Neural progenitor cell (in vitro differentiated cells): ENCODE measurements at places on chromosomes 13 and 19. TPM values are rescaled to one million over a fixed set of nuclear protein-coding genes. Genes with fewer than 3 reads are reported as not detected.

GRCh38 chr13:53254500-53254899 lies 225.9 kb downstream of the OLFM4 start:
- peak; percentile 70 for DNase-seq

ZNF667 gene
- total RNA-seq: 8.0 and 8.6 TPM in 2 replicates

DNA sequence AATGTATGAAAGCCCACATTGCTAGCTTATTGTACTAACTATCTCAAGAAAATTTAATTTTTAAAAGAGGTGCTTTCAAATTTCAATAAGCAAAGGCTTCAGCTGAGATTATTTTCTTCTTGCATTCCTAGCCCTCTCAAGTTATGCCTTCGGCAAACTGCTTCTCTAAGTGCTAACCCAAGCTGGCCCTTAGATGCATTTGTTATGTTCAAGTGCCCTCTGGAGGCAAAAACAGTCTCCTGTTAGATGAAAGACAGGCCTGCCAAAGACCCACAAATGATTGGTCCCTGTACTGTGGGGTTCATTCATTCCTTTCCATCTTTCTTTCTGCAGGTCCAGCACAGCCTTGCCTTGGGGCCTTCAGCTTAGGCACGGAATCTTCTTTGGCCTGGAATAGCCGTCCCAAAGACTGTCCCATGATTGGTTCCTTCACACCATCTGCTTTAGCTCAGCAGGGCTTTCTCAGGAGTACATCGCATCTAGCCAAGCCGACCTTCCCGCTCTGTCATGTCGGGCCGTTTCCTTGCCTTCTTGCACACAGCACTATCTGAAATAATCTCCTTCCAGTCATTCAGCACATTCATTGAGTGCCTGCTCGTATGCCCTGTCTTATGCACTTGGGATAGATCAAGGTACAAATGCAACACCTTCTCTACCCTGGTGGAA lies 26.4 kb upstream of the TPTE2 start:
- DNase-seq: no peak

DNA sequence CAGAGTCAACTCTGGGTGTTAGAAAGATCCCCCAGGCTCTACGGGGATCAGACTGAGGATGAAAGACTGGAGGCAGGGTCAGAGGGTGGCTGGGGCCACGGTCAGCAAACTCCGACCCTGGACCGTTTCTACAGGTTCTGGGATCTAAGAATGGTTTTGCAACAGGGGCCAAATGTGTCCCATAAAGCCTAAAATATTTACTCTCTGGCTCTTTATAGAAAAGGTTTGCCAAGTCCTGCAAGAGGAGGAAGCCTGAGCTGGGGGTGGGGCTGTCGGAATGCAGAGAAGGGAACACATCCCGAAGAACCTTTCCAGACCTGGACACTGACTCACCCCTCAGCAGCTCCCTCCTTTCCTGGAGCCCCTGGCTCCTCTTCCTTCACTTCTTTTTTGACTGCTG lies 20.7 kb downstream of the LIG1 start:
- no peak for DNase-seq

PLPPR3 gene
- total RNA-seq: 15.6 and 91.6 TPM in 2 replicates

GRCh38 chr13:21055511-21056045 lies 5.8 kb downstream of the LATS2 start:
- DNase-seq: no peak

STXBP2 gene
- total RNA-seq: 12.7 and 21.9 TPM in 2 replicates

- no peak for DNase-seq
These were observed 19.3 kb upstream of the TCF3 start for GRCh38 chr19:1671716-1672037.

GRCh38 chr19:16428372-16429036 lies 43.3 kb downstream of the EPS15L1 start:
- no peak for DNase-seq

MBD3L2 gene
- not detected in 2 replicates for total RNA-seq

- DNase-seq: peak; percentile 28
These were observed 18.5 kb downstream of the PTPRS start for GRCh38 chr19:5321851-5322681.

ERICH4 gene
- not detected in 2 replicates for total RNA-seq

DNA sequence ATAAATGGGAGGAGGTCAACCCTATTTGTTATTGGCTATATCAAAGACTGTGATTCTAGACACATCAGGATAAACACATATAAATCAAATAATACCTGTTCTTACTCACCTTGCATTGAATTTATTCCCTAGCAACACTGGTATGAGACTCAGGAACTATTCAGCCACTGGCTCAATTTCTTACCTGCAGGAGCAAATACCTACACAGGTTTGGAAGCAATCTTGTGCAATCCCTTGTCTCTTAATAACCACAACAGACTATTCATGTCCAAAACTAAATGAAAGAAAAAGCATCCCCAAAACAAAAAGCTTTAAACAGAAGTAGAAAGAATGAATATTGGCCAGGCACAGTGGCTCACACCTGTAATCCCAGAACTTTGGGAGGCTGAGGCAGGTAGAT lies 55.5 kb downstream of the TBC1D4 start:
- no peak for DNase-seq

DNA sequence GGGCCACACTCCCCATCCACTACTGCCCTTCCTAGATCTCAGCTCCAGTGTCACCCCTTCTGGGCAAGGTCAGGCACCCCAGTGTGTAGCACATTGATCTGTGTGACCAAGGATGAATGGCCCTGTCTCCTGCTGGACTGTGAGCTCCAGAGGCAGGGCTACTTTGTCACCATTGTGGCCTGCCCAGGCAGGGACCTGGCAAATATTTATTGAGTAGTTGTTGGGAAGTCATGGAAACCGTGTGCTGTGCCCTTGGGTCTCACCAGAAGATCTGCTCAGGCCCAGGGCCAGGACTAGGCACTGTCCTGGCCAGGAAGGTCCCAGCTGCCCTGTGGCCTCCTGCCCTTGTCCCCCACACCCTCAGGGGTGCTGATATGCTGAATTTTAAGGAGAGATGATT lies 10.5 kb downstream of the NACC1 start:
- DNase-seq: no peak

DNA sequence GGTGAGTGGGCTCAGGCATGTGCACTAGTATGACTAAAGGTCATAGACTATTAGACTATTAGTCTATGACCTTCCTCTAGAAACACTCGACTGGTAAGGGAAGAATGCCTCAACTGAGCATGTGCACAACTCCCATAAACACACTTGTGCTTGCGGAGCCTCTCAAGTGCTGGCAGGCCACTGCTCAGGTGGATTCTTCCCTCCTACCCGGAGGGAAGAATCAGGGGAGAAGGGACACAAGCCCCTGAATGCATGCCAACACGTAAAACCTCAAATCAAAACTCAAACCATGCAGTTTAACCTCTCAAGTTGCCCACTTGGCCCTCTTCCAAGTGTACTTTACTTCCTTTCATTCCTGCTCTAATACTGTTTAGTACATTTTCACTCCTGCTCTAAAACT lies 287.6 kb upstream of the SGCG start:
- no peak for DNase-seq

DNA sequence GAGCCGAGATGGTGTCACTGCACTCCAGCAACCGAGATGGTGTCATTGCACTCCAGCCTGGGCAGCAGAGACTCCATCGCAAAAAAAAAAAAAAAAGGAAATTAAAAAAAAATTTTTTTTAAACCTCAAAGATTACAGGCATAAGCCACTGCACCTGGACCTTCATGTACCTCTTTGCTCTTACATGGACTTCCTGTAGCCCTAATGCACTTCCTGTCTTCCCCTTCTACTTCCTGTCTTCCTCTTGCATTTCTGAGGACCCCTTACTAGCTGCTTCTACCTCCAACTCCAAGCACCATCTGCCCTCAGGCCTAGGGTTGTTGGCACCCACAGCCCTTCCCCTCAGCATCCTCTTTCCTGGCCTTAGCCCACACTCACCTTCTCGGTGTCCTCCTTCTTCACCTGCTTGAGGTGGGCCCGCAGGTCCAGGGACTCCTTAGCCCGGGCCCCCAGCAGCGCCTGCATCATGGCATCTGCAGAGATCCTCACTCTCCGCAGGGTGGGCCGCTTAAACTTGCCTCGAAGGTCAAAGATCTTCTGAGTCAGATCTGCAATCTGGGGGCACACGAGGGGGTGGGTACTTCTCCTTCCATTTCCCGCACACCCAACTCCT lies 3.8 kb downstream of the TNNI3 start:
- DNase-seq: no peak

GRCh38 chr13:38850868-38851626 lies 139.6 kb downstream of the STOML3 start:
- DNase-seq: no peak

DNA sequence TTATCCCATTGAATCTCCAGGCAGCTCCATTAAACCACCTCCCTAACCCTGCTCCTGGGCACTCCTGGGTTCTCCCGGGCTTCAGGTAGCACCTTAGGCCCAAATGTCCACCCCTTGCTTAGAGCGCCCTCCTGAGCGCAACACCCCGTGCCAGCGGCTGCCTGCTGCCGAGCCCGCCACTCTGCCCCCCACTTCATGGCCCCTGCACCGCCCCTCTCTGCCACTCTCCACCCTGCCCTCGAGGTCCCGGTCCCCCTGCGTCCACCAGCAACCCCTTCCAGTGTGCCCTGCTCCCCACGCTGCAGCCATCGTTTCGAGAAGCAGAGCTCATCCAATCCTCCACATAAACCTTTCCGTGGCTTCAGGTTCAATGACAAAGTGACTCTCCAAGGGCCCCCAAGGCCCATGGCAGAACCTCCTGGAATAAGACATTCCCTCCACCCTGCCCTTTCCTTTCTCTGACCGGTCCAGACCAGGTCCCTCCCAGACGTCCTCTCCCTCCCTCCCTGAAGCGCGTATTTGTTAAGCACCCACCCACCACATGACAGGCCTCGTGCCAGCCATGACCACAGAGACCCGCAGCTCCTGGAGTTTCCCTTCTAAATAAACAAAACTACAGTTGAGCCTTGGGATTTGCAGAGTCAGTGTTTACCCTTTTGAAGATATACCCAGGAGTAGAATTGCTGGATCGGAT lies 66.6 kb downstream of the ARHGEF18 start:
- no peak for DNase-seq

DNA sequence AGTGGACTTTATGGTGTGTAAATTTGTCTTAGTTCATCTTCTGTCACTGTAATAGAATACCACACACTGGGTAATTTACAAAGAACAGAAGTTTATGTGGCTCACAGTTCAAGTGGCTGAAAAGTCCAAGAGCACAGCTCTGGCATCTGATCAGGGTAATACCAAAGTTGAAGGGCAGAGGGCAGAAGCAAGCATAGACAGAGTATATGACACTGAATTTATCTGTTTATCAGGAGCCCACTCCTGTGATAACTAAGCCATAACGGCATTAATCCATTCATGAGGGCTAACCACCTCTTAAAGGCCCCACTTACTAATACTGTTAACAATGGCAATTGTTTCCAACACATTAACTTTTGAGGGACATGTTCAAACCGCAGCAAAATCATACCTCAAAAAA lies 4.0 kb upstream of the RFXAP start:
- no peak for DNase-seq

DNA sequence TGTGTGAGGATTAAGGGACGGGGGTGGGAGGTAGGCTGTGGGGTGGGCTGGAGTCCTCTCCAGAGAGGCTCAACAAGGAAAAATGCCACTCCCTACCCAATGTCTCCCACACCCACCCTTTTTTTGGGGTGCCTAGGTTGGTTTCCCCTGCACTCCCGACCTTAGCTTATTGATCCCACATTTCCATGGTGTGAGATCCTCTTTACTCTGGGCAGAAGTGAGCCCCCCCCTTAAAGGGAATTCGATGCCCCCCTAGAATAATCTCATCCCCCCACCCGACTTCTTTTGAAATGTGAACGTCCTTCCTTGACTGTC lies 5.5 kb downstream of the FOSB start:
- DNase-seq: no peak

GRCh38 chr13:33550885-33551284 lies 265.3 kb upstream of the STARD13 start:
- DNase-seq: no peak
